IMR-90 (cell line): ENCODE measurements at places on chromosomes 5 and 9. TPM values are rescaled to one million over a fixed set of nuclear protein-coding genes. Genes with fewer than 3 reads are reported as not detected.
A peak's percentile ranks its signal among the peaks of the same experiment; 100 is the strongest.

Gene AKNA
- total RNA-seq: 2.7 and 2.8 TPM in 2 replicates

GRCh38 chr5:141149812-141150211, at the start of gene PCDHB6:
Gene PCDHB6 (plus strand): TSS chr5:141150057. CDS start chr5:141150258, 201 bp downstream.
- no peak within 1 kb of the TSS for H3K27ac ChIP-seq
- H3K27me3 ChIP-seq: no peaks in the 10 kb centered on the region
- H3K4me3 ChIP-seq: peak within 1 kb of the TSS; percentile 25
- H3K4me1 ChIP-seq: no peaks in the 10 kb centered on the region

Gene ACTBL2
- 1.6 and 1.7 TPM in 2 replicates for total RNA-seq

Gene FCN2
- total RNA-seq: not detected in 2 replicates

DNA sequence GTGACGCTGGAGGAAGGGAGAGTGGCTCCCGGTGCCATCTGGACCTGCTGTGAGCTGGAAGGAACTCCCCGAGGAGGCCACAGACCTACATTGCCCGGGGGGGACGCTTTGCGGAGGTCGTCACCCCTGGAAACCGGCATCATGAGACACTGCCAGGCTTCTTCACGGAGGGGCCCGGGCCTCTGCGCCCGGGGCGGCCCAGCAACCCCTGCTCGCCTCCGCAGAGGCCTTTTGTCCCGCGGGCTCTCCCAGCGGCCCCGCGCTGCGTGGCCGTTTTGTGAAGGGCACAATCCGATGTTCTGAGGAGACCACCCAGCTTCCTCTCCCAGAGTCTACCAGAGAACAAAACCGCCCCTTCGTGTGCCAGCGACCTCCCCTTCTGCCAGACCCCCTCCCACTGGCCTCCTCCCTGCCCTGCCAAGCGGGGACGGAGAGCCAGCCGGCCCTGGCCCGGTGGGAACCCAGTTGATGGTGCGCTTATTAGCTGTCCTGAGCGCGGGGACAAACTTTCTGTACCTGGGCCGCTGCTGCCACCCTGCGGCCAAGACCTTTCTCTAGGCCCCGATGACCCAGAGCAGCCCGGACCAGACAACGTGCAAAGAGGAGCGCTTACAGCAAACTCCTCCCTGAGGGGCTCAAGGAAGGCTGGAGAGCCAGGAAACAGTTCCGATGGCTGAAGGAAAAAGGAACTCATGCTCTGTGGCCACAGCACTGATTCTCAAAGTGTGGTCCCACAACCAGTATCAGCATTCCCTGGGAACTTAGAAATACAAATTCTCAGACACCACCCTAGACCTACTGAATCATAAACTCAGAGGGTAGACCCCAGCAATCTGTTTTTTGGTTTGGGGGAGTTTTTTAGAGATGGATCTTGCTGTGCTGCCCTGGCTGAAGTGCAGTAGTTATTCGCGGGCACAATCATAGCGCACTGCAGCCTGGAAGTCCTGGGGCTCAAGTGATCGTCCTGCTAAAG, 86.7 kb downstream of the SLC1A3 start:
- H3K4me3 ChIP-seq: no peak overlapping the region
- H3K27me3 ChIP-seq: peaks cover 4% of the 10 kb centered on the region
- peak; percentile 53 for DNase-seq
- H3K27ac ChIP-seq: no peak overlapping the region
- no peaks in the 10 kb centered on the region for H3K36me3 ChIP-seq

GRCh38 chr5:177601126-177601525, 1.2 kb downstream of the B4GALT7 start:
- peaks cover 3% of the 10 kb centered on the region for H3K4me1 ChIP-seq
- peaks cover 17% of the 10 kb centered on the region for H3K36me3 ChIP-seq
- peak overlapping the region; percentile 88; the same call in 1 of the 2 replicates for H3K4me3 ChIP-seq
- DNase-seq: no peak
- no peak overlapping the region for H3K27ac ChIP-seq

Gene WNT8A
- not detected in 2 replicates for total RNA-seq

GRCh38 chr5:168467755-168468330, 18.4 kb upstream of the RARS1 start:
- DNase-seq: no peak
- H3K4me3 ChIP-seq: no peak overlapping the region
- H3K4me1 ChIP-seq: peaks cover 17% of the 10 kb centered on the region
- H3K27me3 ChIP-seq: no peaks in the 10 kb centered on the region
- no peak overlapping the region for H3K27ac ChIP-seq

Gene TTC39B
- 9.7 and 12.2 TPM in 2 replicates for total RNA-seq

- no peak overlapping the region for H3K4me3 ChIP-seq
- no peak for DNase-seq
- H3K27me3 ChIP-seq: no peaks in the 10 kb centered on the region
These were observed 50.8 kb downstream of the DTWD2 start for GRCh38 chr5:118937393-118938061.

- no peaks in the 10 kb centered on the region for H3K36me3 ChIP-seq
- no peak overlapping the region for H3K4me3 ChIP-seq
- H3K27me3 ChIP-seq: no peaks in the 10 kb centered on the region
- no peak overlapping the region for H3K27ac ChIP-seq
- no peaks in the 10 kb centered on the region for H3K4me1 ChIP-seq
These were observed 185.1 kb downstream of the SMARCA2 start for GRCh38 chr9:2199999-2200796.

- no peak for DNase-seq
- H3K27ac ChIP-seq: no peak overlapping the region
- no peaks in the 10 kb centered on the region for H3K27me3 ChIP-seq
- no peak overlapping the region for H3K4me3 ChIP-seq
- peaks cover 27% of the 10 kb centered on the region for H3K4me1 ChIP-seq
- no peaks in the 10 kb centered on the region for H3K36me3 ChIP-seq
These were observed 13.9 kb upstream of the COL5A1 start for GRCh38 chr9:134627417-134628353.

- H3K4me3 ChIP-seq: no peak overlapping the region
- H3K27ac ChIP-seq: peak overlapping the region; percentile 13; the same call in 1 of the 2 replicates
- H3K36me3 ChIP-seq: no peaks in the 10 kb centered on the region
- H3K27me3 ChIP-seq: no peaks in the 10 kb centered on the region
- H3K4me1 ChIP-seq: peaks cover 3% of the 10 kb centered on the region; the same call in 1 of the 2 replicates
These were observed 58.2 kb upstream of the PRR16 start for GRCh38 chr5:120405923-120406322.

- no peak overlapping the region for H3K4me3 ChIP-seq
- no peaks in the 10 kb centered on the region for H3K4me1 ChIP-seq
- no peak overlapping the region for H3K27ac ChIP-seq
- H3K27me3 ChIP-seq: peaks cover 28% of the 10 kb centered on the region
These were observed 121.5 kb downstream of the RMI1 start for GRCh38 chr9:84101964-84102632.

DNA sequence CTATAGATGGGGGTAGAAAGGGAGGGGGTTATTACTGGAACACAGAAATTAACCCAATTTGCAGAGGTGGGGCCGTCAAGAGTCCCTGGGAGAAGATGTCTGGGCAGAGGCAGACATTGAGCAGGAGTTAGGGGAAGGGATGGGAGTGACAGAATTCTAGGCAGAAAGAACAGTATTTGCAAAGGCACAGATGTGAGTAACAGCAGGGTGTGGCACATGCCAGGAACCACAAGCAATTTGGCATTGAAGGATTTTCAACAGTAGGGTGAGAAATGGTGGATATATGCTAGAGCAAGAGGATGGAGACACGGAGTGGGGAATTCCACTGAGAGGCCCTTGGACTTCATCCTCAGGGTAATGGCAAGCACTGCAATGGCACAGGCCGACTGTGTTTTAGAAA, 71.6 kb upstream of the FRRS1L start:
- H3K27ac ChIP-seq: no peak overlapping the region
- H3K27me3 ChIP-seq: peaks cover 17% of the 10 kb centered on the region
- no peak overlapping the region for H3K4me3 ChIP-seq
- H3K4me1 ChIP-seq: no peaks in the 10 kb centered on the region
- no peak for DNase-seq

DNA sequence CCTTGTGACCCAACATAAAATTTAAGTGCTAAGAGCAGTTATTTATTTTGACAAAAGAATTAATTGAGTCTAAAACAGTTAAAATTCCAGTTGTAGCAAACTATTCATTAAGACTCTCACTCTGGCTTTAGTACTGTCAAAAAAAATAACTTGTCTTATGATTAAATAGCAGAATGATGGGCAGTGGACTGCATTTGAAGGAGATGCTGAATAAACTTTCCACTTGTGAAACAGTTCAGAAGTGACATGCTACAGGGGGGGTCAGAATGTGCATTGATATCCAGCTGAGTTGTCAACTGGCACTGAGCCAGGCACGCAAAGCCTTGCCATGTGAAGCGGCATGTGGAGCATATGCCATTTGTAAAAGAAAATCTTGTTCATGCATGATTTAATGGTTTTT, 76.0 kb downstream of the FCHO2 start:
- no peaks in the 10 kb centered on the region for H3K27me3 ChIP-seq
- DNase-seq: peak; percentile 91
- no peak overlapping the region for H3K4me3 ChIP-seq
- peaks cover 5% of the 10 kb centered on the region for H3K4me1 ChIP-seq

- 0 out of 2 replicates have a peak, but pooled peaks cover 1% of the 10 kb centered on the region for H3K36me3 ChIP-seq
- H3K4me3 ChIP-seq: no peak overlapping the region
- no peak for DNase-seq
- peak overlapping the region; percentile 30; the same call in 1 of the 2 replicates for H3K27ac ChIP-seq
These were observed 952 bp upstream of the AMACR start for GRCh38 chr5:34008802-34009201.

- DNase-seq: no peak
- peaks cover 2% of the 10 kb centered on the region for H3K4me1 ChIP-seq
- no peak overlapping the region for H3K4me3 ChIP-seq
- no peaks in the 10 kb centered on the region for H3K27me3 ChIP-seq
- H3K27ac ChIP-seq: no peak overlapping the region
- H3K36me3 ChIP-seq: peaks cover 2% of the 10 kb centered on the region; the same call in 1 of the 2 replicates
These were observed 173.7 kb downstream of the CPLANE1 start for GRCh38 chr5:37075399-37075950.

- H3K4me1 ChIP-seq: no peaks in the 10 kb centered on the region
- DNase-seq: no peak
- no peaks in the 10 kb centered on the region for H3K36me3 ChIP-seq
These were observed 49.0 kb upstream of the IRX4 start for GRCh38 chr5:1931604-1932231.

DNA sequence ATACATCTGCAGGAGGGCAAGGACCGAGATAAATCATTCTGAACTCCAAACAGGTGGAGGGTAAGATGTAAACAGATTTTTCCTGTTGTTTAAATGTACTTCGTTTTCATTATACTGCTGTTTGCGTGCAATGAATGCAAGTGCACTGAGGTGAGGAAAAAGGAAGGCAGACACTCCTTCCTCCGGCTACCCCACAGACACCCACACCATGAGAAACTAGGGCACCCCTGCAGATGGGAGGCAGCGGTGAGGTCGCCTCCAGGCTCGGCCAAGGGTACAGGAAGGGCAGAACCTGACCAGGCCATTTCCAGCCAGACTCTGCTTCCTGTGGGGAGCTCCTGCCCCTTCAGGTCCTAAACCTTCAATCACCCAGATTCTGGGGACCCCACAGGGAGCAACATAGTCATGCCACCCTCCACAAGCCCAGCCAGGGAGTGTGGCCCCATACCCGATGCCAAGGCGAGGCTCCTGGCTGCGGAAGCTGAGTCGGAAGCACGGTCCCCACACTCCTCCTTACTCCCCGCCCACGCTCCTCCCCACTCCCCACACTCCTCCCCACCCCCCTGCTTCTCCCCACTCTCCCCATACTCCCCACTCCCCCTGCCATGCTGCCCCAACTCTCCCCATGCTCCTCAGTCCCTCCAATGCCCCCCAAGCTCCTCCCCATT, 37.1 kb downstream of the VAV2 start:
- no peak overlapping the region for H3K4me3 ChIP-seq
- no peak overlapping the region for H3K27ac ChIP-seq
- no peak for DNase-seq
- H3K27me3 ChIP-seq: no peaks in the 10 kb centered on the region
- peaks cover 30% of the 10 kb centered on the region for H3K4me1 ChIP-seq
- no peaks in the 10 kb centered on the region for H3K36me3 ChIP-seq

DNA sequence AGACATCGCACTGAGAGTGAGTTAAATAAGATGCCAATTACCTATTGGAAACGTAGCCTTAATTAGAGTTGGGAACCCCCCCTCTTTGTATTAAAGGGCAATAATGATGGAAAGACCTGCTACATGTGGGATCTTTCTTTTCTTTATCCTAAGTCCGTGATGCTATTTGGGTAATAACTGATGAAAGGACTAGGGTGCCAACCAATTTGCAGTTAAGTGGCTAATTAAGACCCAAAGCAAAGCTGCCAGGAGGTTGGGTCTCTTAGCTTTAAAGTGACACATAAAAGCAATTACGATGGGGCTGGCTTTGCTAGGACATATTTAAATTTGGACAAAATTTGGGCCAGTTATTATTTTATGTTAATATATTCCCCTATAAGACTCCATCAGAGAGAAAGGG, 728.8 kb downstream of the NR2F1-AS1 start:
- H3K4me1 ChIP-seq: 0 out of 2 replicates have a peak, but pooled peaks cover 2% of the 10 kb centered on the region
- no peaks in the 10 kb centered on the region for H3K36me3 ChIP-seq
- H3K4me3 ChIP-seq: no peak overlapping the region
- DNase-seq: no peak

Gene FBP2
- total RNA-seq: not detected in 2 replicates

- H3K27ac ChIP-seq: no peak overlapping the region
- no peaks in the 10 kb centered on the region for H3K4me1 ChIP-seq
- DNase-seq: no peak
- H3K36me3 ChIP-seq: no peaks in the 10 kb centered on the region
These were observed 78.1 kb upstream of the DIRAS2 start for GRCh38 chr9:90720621-90721265.

Gene SLC25A2
- 0.28 TPM in 1 of 2 replicates, not detected in the other for total RNA-seq

GRCh38 chr5:121691478-121691877, 160.2 kb upstream of the FTMT start:
- H3K27me3 ChIP-seq: no peaks in the 10 kb centered on the region
- H3K4me1 ChIP-seq: no peaks in the 10 kb centered on the region
- H3K36me3 ChIP-seq: no peaks in the 10 kb centered on the region
- H3K4me3 ChIP-seq: no peak overlapping the region
- H3K27ac ChIP-seq: no peak overlapping the region
- DNase-seq: no peak

Gene PCDHGB7
- total RNA-seq: 5.8 and 6.3 TPM in 2 replicates

Gene KCNV2
- not detected in 2 replicates for total RNA-seq

Gene ATP6V0E1
- 277 and 299 TPM in 2 replicates for total RNA-seq

DNA sequence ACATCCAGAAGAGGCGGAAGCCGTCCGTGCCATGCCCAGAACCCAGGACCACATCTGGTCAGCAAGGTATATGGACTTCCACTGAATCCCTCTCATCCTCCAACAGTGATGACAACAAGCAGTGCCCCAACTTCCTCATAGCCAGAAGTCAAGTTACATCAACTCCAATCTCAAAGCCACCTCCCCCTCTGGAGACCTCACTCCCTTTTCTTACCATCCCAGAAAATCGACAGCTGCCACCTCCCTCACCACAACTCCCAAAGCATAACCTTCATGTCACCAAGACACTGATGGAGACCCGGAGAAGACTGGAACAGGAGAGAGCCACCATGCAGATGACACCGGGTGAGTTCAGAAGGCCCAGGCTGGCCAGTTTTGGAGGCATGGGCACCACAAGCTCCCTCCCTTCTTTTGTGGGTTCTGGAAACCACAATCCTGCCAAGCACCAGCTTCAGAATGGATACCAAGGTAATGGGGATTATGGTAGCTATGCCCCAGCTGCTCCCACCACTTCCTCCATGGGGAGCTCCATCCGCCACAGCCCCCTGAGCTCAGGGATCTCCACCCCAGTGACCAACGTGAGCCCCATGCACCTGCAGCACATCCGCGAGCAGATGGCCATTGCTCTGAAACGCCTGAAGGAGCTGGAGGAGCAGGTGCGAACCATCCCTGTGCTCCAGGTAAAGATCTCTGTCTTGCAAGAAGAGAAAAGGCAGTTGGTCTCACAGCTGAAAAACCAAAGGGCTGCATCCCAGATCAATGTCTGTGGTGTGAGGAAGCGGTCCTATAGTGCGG, 130.3 kb upstream of the DMRT1 start:
- H3K4me3 ChIP-seq: no peak overlapping the region
- H3K36me3 ChIP-seq: peaks cover 27% of the 10 kb centered on the region
- H3K4me1 ChIP-seq: peaks cover 13% of the 10 kb centered on the region

Gene CDX1
- total RNA-seq: 0.18 TPM in 1 of 2 replicates, not detected in the other
